H4 (cell line): ENCODE measurements at places on chromosomes 1 and 21. TPM values are rescaled to one million over a fixed set of nuclear protein-coding genes. Genes with fewer than 3 reads are reported as not detected.

SAMD13 gene
- total RNA-seq, result 0.29 and 2.3 TPM in 2 replicates

PODN gene
- 0.10 TPM in 1 of 2 replicates, not detected in the other for total RNA-seq

OR2T8 gene
- total RNA-seq, result 0.21 TPM in 1 of 2 replicates, not detected in the other

- no peak for DNase-seq
Observed at GRCh38 chr1:83827741-83828140, 171.2 kb downstream of the TTLL7 start.

GRCh38 chr1:215146240-215146975 is 63.9 kb downstream of the KCNK2 start:
- peak; percentile 22 for DNase-seq

GRCh38 chr1:50097021-50097679 is 11.6 kb upstream of the ELAVL4 start:
- no peak for DNase-seq

GRCh38 chr1:61910035-61910434 is 167.8 kb downstream of the PATJ start:
- no peak for DNase-seq

DNA sequence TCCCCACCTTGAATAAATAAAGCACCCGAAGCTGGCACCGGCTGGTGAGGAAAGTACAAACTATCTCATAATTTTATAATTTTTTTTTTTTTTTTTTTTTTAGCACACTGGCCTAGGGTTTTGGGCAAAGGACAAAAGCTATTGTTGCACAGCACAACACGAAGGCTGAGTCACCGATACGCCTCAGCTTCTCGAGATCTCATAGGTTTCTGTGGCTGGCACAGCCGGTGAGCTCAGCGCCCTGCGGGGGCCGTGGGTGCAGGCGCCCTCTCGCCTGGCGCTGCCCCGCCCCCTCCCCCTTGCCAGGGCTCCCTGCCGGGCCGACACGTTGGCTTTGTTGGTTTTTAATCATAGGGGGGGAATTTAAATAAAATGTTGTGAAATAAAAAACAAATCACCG is 17.2 kb downstream of the CASZ1 start:
- DNase-seq, result peak; percentile 88

- no peak for DNase-seq
Observed at GRCh38 chr21:38810034-38810825, 4.5 kb downstream of the ETS2 start.

GRCh38 chr1:23554127-23554480 is 5.2 kb downstream of the ID3 start:
- DNase-seq, result no peak

- no peak for DNase-seq
Observed at GRCh38 chr1:39890880-39891279, 7.6 kb upstream of the TRIT1 start.
